A549 (cell line): ENCODE measurements at places on chromosomes 3 and 15.

GRCh38 chr3:86673991-86674390 lies 317.0 kb downstream of the VGLL3 start:
- no peak for DNase-seq

DNA sequence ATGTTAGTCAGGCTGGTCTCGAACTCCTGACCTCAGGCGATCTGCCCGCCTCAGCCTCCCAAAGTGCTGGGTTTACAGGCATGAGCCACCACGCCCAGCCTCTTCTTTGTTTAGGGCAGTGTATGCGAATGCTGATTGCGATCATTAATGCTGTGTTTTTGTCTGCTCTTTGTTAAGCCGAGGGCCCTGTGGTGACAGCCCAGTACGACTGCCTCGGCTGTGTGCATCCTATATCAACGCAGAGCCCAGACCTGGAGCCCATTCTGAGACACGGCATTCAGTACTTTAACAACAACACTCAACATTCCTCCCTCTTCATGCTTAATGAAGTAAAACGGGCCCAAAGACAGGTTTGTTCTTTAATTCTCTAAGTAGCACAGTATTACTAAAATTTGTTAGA lies 7.8 kb downstream of the KNG1 start:
- no peak for DNase-seq

DNA sequence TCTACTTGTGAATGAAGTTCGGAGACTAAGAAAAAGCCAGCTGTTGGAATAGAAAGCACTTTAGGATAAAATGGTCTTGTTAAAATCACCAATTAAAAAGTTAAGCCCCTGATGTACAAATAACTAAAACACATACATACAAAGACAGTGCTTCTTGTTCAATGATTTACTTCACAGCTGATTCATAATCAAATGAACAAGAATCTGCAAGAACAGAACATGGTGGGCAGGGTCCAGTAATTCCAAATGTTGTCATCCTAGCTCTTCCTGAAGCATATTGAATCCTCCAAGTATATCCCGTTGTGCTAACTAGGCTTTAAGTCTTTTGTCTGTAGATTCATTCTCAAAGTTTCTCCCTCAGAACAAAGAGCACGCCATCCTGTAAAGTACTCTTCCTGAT lies 24.5 kb downstream of the NIT2 start:
- DNase-seq: no peak

GRCh38 chr15:48828906-48829305 lies 18.0 kb upstream of the CEP152 start:
- DNase-seq: no peak

- DNase-seq: no peak
Observed at GRCh38 chr3:147099076-147099475, 307.3 kb downstream of the ZIC4 start.

GRCh38 chr3:70431911-70432310 lies 119.5 kb upstream of the MDFIC2 start:
- DNase-seq: no peak

- no peak for DNase-seq
Observed at GRCh38 chr3:11287404-11287803, 15.2 kb downstream of the ATG7 start.

DNA sequence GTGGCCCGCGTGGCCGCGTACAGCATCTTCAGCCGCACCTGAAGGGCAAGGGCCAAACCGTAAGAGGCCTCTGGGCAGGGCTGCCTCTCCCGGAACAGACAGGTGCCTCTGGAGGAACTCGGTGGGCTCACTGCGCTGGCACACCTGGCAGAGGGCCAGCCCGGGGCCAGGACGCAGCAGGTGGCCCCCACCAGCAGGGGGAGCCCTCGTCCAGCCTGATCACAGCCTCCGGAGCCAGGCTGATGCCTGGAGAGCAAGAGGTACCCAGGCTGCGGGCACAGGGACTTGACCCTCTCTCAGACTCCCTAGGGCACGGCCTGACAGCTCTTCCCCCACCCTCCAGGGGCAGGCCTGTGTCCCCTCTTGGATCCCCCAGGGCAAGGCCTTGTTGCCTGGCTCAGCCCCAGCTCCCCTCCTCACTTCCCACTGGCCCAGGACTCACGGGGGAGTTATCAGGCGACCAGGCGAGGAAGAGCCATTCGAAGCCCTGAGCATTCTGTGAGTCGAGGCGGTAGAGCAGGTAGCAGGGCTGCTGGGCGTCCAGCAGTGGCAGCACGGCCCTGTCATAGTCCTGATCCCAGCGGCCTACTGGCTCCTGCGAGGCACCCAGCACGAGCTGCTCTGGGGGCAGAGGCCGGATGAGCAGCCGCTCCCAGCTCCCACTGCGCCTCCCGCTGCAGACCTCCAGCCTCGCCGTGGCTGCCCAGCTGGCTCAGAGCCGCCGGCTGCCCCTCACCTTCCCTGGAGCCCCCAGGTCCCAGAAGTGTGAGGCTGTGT lies 6.2 kb upstream of the TLR9 start:
- peak; percentile 62 for DNase-seq
